ENCODE measurements at places on chromosomes 2 and 18.

DNA sequence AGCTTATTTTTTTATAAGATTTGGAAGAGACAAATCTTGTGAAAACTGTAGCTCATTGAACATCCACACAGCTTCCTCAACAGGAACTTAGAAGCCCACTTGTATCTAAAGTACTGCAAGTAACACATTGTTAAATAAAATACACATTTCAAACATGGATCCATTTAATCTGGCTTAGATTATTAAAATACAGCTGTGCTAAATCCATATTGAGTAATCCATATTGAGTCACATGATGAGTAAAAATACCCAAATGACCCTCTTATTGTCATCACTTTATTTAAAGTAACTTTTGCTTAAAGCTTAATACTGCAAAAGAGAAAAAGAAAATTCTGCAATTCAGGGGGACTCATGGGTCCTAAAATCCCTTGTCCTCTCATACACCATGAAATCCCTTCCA is 133.3 kb downstream of the OSR1 start:
- no peak for DNase-seq

DNA sequence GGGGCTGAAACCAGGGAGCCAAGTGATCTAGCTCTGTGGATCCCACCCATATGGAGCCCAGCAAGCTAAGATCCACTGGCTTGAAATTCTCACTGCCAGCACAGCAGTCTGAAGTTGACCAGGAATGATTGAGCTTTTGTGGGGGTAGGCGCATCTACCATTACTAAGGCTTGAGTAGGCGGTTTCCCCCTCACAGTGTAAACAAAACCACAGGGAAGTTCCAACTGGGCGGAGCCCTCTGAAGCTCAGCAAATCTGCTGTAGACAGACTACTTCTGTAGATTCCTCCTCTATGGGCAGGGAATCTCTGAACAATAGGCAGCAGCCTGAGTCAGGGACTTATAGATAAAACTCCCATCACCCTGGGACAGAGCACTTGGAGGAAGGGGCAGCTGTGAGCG is 96.7 kb downstream of the CCDC148 start:
- DNase-seq, result no peak

GRCh38 chr18:58041633-58042032 is 2.4 kb upstream of the NEDD4L start:
- DNase-seq, result no peak

GRCh38 chr2:203737360-203737759 is 30.9 kb downstream of the CD28 start:
- no peak for DNase-seq

DNA sequence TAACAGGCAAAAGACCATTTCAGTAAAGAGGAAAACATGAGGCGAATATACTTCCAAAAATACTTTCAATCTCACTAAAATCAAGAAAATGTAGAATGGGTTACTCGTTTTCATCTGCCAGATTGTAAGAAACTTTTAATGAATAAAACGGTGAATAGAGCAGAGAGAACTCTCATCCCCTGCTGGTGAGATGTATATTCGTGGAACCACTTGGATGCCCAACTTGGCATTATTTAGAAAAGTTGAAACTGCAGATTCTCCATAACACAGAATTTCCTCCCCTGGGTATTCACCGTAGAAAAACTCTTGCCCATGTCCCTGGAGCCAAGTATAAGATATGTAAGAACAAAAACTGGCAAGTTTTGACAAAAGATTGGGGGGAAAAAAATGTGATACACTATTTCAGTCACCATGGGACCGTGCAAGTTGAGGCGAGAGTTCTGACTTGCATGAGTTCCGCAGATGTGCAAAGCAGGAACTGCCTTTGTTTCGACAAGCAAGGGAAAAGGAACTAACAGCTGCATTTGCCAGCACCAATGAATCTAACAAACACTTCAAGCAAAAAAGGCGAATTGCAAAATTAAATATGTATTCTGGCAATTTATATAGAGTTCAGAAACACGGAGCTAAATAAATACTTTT is 14.8 kb downstream of the TIMM21 start:
- DNase-seq, result no peak

GRCh38 chr2:11697103-11697871 is 27.3 kb upstream of the NTSR2 start:
- DNase-seq, result no peak

DNA sequence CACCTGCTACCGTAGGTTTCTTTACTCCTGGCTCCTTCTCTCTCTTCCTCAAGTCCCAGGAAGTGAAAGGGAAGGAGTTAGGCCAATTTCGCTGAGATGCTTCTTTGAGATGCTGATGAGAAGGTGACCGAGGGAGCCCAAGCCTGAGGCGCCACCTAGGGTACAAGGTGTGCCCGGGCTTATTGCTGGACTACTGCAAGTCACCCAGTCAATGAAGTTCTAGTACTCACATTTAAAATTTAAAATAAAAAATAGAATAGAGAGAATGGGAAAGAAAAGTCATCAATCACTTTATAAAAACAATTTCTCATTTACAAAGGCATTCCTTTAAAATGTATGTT is 45.3 kb downstream of the ACAA2 start:
- peak; percentile 32 for DNase-seq

DNA sequence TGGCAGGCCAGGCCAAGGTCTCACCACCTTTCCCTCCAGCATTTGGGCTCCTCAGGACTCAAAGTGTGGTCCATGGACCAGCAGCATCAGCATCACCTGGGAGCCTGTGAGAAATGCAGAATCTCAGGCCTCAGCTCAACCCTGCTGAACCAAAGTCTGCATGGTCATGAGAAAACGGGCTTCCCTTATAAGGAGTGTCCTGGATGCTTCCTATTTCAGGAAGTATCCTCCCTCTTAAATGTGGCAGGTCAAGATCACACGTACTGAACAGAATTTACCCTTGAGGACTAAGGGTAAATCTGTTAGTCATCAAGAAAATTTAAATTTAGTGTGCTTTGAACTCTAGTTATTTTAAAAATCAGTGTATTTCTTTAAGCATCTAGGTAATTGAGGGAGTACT is 11.8 kb downstream of the CD8A start:
- no peak for DNase-seq

GRCh38 chr18:45463451-45463850 is 151.8 kb upstream of the SLC14A2 start:
- DNase-seq, result no peak

- no peak for DNase-seq
Observed at GRCh38 chr18:58612315-58613055, 16.4 kb downstream of the ALPK2 start.

- DNase-seq, result no peak
Observed at GRCh38 chr18:63897072-63897471, 9.6 kb downstream of the SERPINB2 start.

DNA sequence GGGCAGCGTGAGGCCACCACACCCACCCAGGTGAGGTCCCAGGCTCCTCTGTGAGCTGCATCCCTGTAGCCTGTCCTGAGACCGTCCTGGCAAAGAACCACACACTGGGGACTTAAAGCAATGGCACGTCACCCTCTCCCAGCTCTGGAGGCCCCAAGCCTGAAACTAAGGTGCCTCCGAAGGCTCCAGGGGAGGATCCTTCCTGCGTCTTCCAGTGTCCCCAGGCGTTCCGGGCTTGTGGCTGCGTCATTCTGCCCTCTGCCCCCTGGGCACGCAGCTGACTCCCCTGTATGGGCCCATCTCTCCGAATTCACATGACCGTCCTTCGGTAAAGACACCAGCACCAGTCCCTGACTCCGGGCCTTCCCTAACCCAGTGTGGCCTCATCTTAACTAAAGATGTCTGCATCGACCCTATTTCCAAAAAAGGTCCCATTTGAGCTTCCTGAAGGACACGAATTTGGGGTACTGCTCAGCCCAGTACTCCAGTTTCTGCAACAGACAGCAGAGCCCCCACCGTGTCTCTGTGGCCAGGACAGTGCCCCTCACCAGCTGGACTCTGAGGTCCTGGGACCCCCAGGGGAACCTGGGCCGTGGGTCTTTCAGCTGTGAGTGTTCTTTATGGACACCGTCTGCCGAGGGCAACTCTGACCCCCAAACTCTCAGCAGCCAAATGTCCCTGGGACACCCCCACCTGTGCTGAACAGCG is 75.2 kb upstream of the CTDP1 start:
- DNase-seq, result no peak

- DNase-seq, result peak; percentile 26
Observed at GRCh38 chr18:9862686-9863085, 23.1 kb upstream of the TXNDC2 start.

- no peak for DNase-seq
Observed at GRCh38 chr2:227407591-227408151, 19.9 kb upstream of the SCYGR1 start.

DNA sequence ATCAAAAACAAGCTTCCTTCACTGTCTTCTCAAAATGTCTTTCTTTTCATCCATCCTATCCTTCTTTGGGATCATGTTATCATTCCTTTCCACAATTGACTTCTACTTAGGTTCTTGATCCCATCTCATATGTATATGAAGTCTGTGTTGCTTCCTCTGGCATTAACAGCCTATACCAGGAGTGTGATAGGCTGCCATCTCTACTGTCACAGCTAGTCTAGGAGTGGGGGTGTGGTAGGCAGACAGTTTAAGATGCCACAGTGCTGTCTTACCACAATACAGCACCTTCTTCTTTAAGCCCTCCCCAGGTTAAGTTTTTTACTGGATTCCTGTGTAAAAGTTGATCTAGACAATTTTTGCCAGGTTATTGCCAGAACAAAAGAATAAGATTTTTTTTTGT is 3.7 kb upstream of the HTR2B start:
- no peak for DNase-seq

- peak; percentile 58 for DNase-seq
Observed at GRCh38 chr2:73823916-73824523, 4.7 kb upstream of the STAMBP start.

DNA sequence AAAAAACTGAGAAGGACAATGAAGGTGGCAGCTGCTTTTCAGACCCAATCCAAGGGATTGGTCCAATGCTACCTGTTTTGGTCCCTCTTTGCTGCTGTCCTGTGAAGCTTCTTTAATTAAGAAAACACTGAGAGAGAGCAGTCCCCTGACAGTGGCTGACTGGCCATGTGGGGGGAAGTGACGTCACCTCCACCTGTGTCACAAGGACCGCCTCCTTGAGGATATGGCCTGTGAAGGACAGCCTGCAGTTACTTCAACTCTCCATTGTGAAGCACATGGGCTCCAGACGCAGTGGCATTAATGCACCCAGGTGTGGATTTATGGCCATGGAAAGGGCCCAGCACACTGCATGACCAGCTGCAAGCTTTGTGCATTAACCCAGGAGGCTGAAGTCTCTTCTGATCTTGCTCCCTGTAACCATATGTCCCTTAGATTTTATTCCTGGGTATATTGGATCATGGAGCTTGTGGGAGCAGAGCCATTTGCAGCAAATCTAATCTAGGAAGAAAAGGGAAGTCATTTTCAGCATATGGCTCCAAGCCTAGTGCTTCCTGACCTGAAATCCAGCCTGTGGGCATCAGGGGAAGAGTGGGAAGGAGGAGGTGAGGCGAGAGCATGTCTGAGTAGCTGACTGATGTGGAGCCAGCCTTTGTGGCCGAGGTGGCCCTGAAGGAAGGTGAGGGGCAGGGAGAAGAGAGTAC is 32.2 kb downstream of the KIF5C start:
- no peak for DNase-seq

- DNase-seq, result no peak
Observed at GRCh38 chr2:10169581-10169980, 47.0 kb downstream of the RRM2 start.

GRCh38 chr2:170740660-170741059 is 25.5 kb downstream of the SP5 start:
- DNase-seq, result no peak

- no peak for DNase-seq
Observed at GRCh38 chr2:32386739-32387138, 29.9 kb downstream of the BIRC6 start.

DNA sequence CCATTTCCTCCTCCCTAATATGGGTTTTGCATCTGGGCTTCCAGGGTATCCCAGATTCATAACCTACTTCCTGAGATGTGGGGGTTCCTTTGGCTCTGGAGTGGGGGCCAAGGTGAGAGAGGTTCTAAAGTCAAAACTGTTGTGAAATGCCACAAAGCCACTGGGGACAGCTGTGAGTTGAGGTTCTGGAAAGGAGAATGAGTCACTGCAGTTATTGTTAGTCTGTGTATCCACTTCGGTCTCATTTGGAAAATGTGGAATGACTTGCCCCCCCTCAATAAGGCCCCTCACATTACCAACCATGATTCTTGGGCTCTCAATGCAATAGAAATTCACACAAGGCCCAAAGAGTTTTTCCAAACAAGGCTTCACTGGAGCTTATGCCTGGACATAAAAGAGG is 51.1 kb upstream of the LGALSL start:
- DNase-seq, result no peak

DNA sequence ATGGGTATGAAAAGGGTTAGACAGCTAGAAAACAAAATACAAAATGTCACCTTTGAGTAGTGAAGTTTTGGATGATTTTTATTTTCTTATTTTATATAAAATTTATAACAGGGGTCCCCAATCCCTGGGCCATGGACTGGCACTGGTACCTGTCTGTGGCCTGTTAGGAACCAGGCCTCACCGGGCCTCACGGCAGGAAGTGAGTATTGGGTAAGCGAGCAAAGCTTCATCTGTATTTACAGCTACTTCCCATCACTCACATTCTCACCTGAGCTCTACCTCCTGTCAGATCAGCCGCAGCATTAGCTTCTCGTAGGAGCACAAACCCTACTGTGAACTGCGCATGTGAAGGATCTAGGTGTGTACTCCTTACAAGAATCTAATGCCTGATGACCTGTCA is 202.8 kb upstream of the TWIST2 start:
- DNase-seq, result no peak

All from NCI-H345 (cell line).